ENCODE measurements at places on chromosomes 13 and 19. TPM values are rescaled to one million over a fixed set of nuclear protein-coding genes. Genes with fewer than 3 reads are reported as not detected.

The C19orf33 gene
- 193 TPM for total RNA-seq

The CACNG6 gene
- total RNA-seq, result not detected

The ADAMTSL5 gene
- 2.7 TPM for total RNA-seq

The USE1 gene
- total RNA-seq, result 18.3 TPM

The SPRED3 gene
- total RNA-seq, result 3.0 TPM

The KASH5 gene
- not detected for total RNA-seq

The GNG8 gene
- total RNA-seq, result not detected

The ACTMAP gene
- 15.0 TPM for total RNA-seq

The AMER2 gene
- total RNA-seq, result 0.16 TPM

The OSCAR gene
- 3.2 TPM for total RNA-seq
